ENCODE measurements at places on chromosomes 7 and 10.

GRCh38 chr10:33199731-33200232, 134.7 kb downstream of the NRP1 start:
- no peak for DNase-seq

- no peak for DNase-seq
Observed at GRCh38 chr10:132654121-132654571, 116.6 kb downstream of the INPP5A start.

GRCh38 chr7:43479042-43479441, 103.9 kb upstream of the STK17A start:
- no peak for DNase-seq

- DNase-seq = no peak
Observed at GRCh38 chr7:121558288-121558687, 162.2 kb upstream of the FAM3C start.

- no peak for DNase-seq
Observed at GRCh38 chr7:139714163-139714901, 63.5 kb downstream of the HIPK2 start.

DNA sequence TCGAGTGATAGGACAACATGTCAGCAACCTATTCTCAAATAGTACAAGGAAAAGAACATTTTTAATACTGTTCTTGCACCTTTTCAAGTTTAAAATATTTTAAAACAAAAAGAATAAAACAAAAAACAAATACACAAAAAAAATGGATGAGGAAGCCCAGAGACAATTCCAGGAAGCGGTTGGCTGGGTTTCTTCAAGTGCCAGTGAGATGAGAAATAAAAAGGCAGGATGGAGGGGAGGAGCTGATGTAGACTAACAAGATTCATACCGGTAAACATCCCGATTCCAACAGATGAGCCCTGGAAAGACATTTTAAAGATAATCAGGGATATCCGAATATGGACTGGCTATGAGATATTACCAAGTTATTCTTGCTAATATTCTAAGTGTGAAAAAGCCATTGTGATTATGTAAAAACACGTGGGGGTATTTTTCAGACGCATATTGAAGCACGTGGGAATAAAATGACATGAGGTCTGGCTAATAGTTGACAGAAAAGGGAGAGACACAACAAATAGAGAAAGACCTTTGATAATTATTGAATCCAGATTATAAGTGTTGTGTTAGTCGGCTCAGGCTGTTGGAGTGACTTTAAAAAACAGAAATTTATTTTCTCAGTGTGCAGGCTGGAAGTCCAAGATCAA, 101.3 kb upstream of the LRRC4 start:
- DNase-seq = no peak

Data from activated CD4-positive, alpha-beta T cell treated with anti-CD3 and anti-CD28 coated beads for 24 hours (primary cell).